Suprapubic skin (tissue), 4 donors: ENCODE measurements at places on chromosomes 2 and 18. TPM values are rescaled to one million over a fixed set of nuclear protein-coding genes. Genes with fewer than 3 reads are reported as not detected.

KCNK3 gene
- total RNA-seq, result not detected

MGAT5 gene
- total RNA-seq, result 34.6 TPM

VSNL1 gene
- 18.1 TPM for total RNA-seq

ZNF532 gene
- 58.5 TPM for total RNA-seq

C2orf80 gene
- not detected for total RNA-seq

LIPG gene
- total RNA-seq, result 6.9 TPM
